Fibroblast of skin of back (primary cell): ENCODE measurements at places on chromosomes 2 and 18.

- no peak for DNase-seq
Observed at GRCh38 chr18:10119991-10120390, 206.2 kb downstream of the VAPA start.

- no peak for DNase-seq
Observed at GRCh38 chr2:79099140-79099686, 11.4 kb upstream of the REG1B start.

DNA sequence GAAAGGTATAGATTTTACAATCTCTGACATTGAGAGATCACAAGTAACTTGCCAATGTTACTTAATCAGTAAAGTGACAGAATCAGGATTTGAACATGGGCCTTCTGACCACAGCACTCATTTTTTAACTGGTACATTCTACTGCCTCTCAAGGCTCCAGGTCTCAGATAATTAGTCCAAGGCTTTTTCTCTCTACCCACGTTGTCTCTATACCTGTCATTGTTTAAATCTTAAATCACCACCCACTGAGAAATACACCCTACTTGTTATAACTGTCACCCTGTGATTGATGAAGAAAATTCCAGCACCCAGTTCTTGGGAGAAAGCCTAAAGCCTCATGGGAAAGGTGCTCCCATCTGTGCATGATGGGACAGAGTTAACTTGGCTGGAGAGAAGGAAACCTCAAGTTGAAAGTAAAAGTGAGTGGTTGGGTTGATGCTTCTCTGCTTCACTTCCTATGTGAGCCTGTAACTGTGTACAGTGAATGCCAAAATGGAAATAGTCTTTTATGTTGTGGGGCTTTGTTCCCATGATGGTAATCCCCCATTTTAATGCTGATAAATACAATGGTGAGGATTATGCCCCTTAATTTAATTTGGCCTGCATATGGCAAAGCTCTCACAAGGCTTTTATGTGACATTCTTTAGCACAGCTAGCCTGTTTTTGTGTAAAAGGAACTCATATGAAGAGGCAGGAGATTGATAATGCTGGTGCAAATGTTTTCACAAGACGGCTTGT is 190.1 kb upstream of the SP5 start:
- no peak for DNase-seq

DNA sequence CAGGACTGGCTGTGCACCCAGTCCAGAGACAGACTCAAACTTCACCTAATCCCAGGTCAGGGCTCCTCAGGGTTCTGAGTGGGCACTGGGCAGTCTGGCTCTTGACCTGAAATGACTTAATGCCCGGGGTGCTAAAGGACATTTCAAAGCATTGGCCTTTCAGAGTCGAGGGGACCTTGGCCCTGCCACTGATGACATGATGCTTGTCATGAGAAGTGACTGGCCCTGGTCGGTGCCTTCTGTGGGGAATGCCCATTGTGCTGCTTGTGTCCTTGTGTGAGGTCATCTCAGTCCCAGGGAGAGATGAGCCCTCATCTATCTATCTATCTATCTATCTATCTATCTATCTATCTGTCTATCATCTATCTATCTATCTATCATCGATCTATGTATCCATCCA is 81.3 kb downstream of the CTAGE1 start:
- DNase-seq, result no peak

DNA sequence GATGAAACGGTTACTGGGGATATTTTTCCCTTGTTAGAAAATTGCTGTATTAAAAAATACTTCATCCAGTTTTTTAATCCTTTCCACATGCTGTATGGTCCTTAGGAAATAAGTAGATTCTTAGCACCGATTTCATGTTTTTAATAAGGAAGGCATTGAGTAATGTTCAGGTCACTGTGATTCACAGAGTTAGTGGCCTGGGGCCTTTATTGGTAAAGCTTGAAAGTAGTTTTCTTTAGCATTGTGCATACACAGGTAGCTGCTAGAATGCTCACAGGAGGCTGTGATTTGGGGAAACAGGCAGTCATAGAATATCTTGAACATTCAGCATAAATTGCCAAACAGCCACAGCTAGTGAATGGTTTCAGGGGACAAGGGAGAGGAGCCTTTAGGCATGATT is 79.8 kb downstream of the XRCC5 start:
- peak; percentile 11 for DNase-seq

GRCh38 chr18:12076424-12077140 is 17.1 kb upstream of the ANKRD62 start:
- peak; percentile 50 for DNase-seq

- no peak for DNase-seq
Observed at GRCh38 chr2:72439892-72440291, 292.2 kb upstream of the CYP26B1 start.

- peak; percentile 96 for DNase-seq
Observed at GRCh38 chr2:109318150-109318948, 189.3 kb downstream of the SH3RF3 start.

GRCh38 chr2:241120440-241120839 is 18.4 kb upstream of the MTERF4 start:
- DNase-seq, result no peak

GRCh38 chr2:16632598-16632997 is 33.0 kb downstream of the CYRIA start:
- DNase-seq, result no peak

- no peak for DNase-seq
Observed at GRCh38 chr2:197209742-197210408, 100.7 kb downstream of the ANKRD44 start.

- DNase-seq, result no peak
Observed at GRCh38 chr18:13173578-13174145, 44.9 kb upstream of the LDLRAD4 start.

- DNase-seq, result no peak
Observed at GRCh38 chr18:48544661-48545415, 6.0 kb downstream of the CTIF start.
